ENCODE measurements at places on chromosomes 5 and 9.

DNA sequence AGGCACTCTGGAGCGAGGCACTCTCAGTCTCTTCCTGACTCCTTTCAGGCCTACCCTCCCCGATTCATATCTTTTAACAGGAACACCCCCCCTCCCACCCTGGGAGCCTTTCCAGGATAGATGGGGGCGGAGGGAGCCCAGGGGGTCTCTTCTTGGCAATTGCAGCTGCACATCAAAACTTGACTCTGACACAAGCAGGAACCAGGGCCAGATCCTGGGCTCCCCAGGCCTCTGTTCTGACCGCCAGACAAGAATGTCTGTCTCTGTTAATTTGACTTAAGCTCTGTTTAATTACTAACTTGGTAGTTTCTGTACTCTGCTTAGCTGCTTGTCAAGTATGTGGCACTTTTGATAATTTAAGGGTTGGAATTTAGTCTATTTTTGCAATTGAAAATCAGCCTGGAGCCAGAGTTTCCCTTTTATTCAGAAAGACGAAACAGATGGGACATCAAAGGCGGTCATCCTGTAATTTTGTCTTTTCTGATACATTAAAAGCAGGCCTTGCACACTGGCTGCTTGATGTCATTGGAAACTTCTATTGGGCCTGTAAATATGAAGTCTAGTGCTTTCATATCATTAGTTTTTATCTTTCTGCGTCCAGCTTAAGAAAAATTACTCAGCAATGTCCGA, 43.3 kb downstream of the ACTL7B start:
- DNase-seq, result no peak

DNA sequence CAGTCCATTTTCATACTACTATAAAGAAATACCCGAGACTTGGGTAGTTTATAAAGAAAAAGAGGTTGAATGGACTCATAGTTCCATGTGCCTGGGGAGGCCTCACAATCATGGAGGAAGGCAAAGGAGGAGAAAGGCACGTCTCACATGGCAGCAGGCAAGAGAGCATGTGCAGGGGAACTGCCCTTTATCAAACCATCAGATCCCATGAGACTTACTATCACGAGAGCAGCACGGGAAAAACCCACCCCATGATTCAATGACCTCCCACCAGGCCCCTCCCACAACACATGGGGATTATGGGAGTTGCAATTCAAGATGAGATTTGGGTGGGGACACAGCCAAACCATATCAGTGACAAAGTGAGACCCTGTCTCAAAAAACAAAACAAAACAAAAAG, 19.9 kb downstream of the TRAF2 start:
- DNase-seq, result no peak

DNA sequence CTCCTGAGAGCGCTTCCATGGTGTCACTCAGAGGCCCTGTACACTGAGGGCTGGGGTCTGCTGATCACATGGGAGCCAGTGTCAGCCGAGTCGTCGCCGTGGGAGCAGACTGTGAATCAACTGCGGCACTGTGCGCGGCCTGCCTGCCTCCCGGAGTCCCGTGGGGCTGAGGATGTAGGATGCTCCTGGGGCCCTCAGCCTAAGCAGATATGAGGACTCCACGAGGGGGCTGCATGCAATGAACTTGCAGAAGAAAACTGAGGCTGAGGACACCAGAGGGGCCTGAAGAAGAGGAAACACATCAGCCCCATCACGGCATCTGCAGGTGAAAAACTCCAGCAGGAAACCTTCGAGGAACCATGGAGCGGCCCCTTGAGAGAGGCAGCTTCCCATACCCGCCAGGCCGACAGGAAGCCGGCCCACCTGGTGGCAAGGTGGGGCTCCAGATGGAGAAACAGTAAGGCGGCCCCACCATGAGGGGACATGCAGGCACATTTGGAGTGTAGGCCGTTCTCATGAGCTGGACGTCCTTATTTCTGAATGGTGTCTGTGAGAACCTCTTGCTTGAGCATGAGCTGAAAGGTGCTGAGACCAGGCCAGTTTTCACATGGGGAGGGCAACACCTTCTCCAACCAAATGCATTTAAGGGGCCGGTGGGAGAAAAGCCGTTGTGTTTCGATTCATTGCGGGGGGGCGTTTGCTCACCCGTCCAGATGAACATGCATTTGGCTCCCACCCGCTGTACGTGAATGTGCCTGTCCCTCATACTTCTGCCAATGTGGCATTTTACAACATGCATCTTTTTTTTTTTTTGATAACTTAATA, 35.2 kb upstream of the ADAMTS2 start:
- DNase-seq, result no peak

DNA sequence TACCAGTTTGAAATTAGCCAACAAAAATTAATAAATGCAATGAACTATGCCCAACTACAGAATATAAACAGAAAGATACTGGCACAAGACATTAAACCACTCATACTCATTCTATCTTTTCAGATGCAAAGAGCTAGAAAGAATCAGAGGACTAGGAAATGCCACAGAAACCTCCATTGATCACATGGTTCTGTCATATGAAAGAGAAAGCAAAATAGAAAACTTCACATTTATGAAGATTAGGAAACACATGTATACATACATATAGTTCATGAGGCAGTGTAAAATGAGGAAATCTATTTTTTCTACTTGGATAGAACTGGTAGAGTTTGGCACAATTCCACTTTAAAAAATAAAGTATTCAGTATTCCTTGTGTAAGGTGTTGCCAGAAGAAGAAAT, 275.1 kb upstream of the PTGER4 start:
- no peak for DNase-seq

- DNase-seq, result no peak
Measured at GRCh38 chr9:136622538-136622948, 40.2 kb upstream of the EGFL7 start.

DNA sequence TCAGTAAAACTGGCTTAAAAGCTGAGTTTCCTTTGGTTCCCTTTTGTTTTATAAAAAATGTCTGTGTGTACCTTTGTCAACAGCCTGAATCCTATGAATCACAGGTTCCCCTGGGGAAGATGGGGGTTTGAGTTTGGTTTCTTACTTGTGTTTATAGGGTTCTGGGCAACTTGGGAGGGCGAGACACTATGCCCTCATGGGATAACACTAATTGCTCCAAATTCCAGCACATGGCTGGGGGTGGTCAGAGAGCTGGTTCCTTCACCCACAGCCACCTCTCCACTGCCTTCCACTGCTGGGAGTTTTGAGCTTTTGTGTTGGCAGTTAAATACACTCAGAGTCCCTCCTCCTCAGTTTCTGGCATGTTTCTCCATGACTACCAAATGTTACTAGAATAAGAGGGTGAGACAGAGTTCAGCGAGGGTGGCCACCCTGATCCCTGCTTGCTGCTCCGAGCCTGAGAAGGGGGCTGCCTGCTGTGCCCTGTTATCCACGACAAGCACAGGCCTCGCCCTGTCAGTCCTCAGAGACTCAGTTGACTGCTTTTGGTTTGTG, 83.0 kb upstream of the EPB41L4B start:
- DNase-seq, result no peak

DNA sequence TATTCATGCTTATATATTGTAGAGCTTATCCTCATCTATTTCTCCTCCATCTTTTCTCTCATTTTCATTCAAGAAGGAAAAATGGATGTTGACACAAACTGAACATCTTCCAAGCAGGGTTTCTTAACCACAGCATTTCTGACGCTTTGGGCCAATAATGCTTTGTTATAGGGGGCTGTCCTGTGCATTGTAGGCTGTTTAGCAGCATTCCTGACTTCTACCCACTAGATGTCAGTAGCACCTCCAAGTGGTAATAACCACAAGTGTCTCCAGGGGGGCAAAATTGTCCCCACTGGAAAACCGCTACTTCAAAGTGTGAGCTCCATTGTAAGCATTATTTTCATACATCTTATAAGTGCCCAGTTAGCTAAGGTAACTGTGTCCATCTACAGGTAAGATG, 2.6 kb upstream of the TXNDC8 start:
- DNase-seq, result no peak

GRCh38 chr5:16773991-16774390, 157.2 kb upstream of the RETREG1 start:
- DNase-seq, result no peak

DNA sequence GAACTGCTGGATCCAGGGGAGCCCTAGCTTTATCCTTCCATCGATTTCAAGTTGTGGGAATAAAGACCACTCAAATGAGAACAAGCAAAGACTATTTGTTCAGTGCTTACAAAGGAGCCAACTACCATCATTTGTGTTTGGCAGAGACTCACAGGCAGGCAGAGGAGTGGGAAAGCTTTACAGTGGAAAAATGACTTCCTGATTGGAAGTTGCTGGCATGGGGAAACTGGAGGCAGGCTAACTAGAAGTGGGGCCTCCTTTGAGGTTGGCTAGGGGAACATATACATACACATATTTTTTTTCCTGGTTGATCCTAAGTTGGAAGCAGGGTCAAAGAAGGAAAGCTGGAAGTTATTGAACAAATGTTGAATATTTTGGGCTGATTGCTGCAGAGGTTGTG, 121.7 kb downstream of the ACTBL2 start:
- no peak for DNase-seq

- DNase-seq, result no peak
Measured at GRCh38 chr9:129640086-129640870, 1.7 kb downstream of the ASB6 start.

GRCh38 chr9:131954299-131954698, 125.4 kb downstream of the MED27 start:
- no peak for DNase-seq

- no peak for DNase-seq
Measured at GRCh38 chr5:172905346-172906140, 53.7 kb upstream of the RPL26L1 start.

DNA sequence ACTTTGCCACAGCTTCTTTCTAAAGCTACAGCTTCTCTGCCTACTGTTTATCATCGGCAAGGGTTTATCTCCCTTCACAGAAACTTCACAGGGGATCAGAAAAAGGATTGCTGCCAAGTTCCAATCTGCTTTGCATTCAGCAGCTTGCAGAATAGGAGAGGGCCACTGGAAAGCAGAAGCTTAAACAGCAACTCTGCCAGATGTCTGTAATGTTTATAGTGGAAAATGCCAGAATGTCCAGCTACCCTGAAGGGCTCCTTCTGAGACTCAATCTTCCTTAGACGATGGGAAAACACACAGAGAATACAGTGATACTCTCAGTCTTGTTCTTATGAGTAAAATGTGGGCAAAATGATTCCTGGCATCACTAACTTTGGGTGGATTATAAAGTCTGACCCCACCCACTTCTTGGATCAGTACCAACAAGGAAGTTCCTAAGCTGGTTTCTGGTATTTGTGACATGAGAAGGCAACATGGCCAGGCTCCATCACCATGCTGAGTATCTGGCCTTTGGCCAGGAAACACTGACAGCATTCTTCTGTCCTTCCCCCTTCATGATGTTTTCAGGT, 19.0 kb downstream of the STOM start:
- DNase-seq, result no peak

DNA sequence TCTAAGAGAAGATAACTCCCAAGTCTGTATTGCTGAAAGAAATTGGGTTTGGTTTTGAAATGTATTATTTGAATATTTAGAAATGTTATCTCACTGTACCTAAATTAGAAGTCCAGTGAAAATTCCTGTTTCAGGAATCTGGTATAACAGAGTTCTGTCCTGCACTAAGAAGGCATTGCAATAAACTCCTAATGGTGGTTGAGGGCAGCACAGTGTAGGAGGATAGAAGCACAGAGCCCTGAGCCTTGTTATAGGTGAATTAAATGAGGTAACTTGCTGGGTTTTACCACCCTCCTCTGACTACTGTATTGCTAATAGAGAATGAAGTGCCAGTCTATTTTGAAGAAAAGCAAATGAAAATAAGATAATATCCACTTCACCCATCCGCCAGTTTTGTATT, 143.4 kb downstream of the CD180 start:
- DNase-seq, result no peak

GRCh38 chr9:76873821-76874220, 32.1 kb downstream of the PRUNE2 start:
- DNase-seq, result no peak

DNA sequence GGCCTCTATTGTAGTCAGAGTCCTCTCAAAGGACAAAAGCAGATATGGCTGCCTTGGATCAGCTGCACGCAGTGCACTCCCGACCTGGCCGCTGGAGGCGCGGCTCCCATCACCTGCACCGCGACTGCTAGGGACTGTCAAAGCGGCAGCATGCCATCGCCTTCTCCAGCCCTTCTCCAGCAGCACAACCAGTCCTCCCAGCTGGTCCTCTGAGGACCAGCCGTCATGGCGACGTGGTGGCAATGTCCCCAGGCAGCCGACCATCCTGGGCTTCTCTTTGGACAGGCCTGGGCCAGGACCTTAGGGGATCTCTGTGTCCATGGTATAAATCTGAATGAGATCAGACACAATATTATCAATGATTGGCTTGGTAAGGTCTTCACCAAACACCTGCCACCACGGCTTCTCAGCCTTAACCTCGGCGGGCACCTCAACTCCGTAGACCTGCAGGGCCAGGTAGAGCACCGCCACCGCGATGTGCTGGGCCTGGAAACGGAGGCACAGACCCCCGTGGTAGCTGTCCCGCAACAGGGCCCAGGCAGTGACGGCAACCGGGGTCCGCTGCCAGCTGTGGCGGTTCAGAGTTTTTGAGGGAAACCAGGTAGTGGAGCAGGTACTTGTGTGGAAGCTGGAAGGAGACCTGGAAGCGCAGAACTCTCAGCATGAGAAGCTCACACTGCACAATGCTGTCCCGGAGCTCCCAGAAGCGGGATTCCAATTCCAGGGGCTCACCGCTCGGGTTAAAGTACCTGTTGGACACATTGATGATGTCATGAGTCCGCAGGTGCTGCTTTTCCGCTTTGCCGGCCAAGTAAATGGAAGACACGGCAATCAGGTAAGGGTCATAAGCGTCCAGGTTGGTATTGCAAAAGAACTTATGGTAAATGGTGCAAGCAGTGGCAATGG, 8.5 kb downstream of the DUSP1 start:
- DNase-seq, result no peak

DNA sequence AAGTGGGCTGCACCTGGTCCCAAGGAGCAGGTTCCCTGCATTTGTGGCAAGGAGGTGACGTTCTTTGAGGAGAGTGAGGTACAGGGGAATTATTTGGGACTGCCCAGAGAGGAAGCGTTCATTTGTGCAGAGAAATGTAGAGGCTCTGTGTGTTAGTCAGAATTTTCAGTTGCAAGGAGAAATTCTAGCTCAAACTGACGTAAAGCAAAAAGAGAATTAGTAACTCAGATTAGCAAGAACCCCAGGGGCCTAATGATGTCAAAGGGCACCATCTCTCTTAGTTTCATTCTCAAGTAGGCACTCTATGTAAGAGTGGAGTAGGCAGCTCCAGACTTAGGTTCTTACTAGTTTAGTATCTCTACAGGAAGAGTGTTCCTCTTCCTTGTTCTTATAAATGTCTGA, 2.4 kb upstream of the TXN start:
- no peak for DNase-seq

DNA sequence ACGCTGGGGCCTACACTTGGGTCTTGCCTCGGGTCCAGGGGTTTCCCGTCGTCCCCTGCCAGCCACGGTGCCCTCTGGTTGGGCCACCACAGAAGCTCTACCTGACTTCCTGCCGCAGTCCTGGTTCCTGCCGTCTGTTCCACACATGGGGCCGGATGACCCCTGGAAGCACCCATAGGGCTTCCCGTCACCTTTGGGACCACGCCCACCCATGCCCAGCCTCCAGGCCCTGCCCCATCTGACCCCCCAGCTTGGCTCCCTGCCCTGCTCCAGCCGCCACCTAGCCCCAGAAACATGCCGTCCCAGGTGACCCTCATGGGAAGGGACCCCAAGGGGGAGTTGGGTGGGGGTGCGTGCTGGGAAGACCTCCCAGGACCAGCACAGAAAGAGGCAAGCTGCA, 13.7 kb downstream of the MRPL36 start:
- DNase-seq, result no peak

- no peak for DNase-seq
Measured at GRCh38 chr5:124602925-124603650, 143.4 kb downstream of the ZNF608 start.

- no peak for DNase-seq
Measured at GRCh38 chr5:7321724-7322123, 74.2 kb upstream of the ADCY2 start.

GRCh38 chr5:150352244-150353031, 5.1 kb upstream of the TCOF1 start:
- DNase-seq, result no peak
